ENCODE measurements at places on chromosomes 2 and 18.
A peak's percentile ranks its signal among the peaks of the same experiment; 100 is the strongest.

DNA sequence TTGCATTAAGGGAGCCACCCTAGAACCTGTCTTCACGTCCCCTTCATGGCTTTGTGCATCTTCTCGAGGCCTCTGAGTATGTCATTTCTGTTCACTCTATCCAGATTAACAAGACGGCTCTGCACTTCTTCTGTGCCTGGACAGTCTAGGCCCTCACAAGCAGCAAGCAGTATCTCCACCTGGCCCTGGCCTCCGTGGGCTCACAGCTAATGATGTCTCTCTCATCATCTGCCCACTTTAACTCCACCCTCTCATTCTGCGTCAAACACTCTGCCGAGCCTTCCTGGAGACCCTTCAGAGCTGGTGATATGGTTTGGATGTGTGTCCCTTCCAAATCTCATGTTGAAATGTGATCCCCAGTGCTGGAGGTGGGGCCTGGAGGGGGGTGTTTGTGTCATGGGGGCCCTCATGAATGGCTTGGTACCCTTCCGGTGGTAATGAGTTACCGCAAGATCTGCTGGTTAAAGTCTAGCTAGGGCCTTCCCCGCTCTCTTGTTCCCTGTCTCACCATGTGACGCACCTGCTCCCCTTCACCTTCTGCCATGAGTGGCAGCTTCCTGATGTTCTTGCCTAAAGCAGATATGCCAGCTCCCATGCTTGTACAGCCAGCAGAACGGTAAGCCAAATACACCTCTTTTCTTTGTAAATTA, 132.5 kb upstream of the ID2 start:
- no peak for DNase-seq

DNA sequence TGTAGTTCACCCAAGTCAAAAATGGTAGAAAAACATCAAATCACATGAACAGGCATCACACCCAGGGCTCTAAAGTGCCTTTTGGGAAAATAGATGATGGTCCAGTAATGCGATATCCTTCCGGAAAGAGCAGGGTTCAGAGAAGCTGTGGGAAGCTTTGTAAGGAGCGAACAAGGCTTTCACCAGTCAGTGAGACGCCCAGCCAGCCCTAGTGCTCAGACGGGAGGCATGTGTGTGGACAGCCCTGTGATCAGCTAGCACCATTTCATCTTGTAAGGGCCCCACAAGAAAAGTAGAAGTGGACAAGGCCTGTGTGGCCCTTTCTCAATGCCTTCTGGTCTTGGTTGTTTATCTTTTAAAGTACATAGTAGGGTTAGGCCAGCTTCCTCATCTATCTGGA, 76.1 kb downstream of the SMIM21 start:
- no peak for DNase-seq

DNA sequence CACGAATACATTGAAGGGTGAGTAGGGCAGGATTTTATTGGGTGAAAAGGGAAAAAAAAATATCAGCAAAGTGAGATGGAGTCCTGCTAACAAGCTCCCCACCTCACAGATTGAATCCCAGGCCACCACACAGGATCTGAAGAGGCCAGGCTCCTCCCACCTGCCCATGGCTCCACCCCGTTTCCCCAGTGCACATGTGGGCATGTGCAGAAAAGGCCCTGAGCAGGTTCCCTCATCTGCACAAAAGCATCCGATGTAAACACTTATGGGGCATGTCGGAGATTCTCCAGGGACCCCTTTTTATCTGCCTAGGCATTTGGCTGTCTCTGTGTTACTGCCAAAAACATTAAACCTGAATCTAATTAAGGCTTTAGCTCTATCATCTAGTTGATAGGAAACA, 35.2 kb downstream of the SKA1 start:
- no peak for DNase-seq

- peak; percentile 24 for DNase-seq
Observed at GRCh38 chr18:58567453-58568196, 61.3 kb downstream of the ALPK2 start.

- DNase-seq, result peak; percentile 78
Observed at GRCh38 chr2:58228299-58228698, 12.8 kb downstream of the FANCL start.

DNA sequence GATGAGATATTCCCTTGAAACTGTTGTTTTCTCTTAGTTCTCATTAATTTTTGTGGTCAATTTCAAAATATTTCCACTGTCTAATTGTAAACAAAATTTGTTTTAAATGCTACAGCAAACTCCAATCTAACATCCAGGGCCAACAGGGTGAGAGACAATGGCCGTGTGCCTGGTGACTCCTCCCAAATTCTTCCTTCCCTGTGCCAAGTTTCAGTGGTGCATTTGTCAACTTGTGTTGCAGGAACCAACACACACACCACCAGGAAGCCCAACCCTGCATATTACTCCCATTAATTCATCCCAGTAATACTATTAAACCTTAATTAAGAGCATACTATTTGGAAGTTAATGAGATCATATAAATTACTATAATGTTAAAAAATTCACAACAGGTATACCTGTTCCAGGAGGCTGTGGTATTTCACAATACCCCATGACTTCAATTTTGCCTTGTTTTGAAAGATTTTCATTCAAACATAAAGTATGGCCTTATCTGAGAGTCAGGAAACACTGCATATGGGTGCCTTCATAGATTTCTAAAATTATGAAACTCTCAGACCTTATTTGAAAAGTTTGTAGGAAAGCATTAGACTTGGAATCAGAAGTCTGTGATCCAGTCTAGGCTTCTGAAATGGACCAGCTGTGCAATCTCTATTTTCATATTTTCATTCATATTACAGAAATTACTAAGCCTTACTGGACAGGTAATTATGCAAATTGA, 1.1 kb downstream of the SERPINB2 start:
- no peak for DNase-seq

- no peak for DNase-seq
Observed at GRCh38 chr18:28767201-28767600, 590.3 kb upstream of the CDH2 start.

DNA sequence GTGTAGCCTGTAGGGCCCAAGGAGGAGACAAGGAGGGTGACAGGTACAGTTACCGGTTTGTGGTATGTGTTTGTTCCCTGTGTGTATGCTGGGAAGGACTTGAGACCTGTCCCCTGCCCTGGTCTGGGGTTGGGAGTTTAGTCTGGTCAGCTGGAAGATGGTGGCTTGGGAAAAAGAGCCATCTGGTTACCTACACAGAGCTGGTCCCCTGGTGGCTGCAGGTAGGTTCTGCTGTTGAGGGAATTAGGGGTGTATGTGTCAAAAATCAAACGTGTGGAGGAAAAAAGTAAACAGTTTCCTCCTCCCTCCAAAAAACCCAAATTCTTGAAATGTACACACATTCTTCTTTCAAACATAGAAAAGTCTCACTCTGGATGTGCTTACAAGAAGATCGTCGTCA, 24.3 kb downstream of the PTMA start:
- DNase-seq, result no peak

DNA sequence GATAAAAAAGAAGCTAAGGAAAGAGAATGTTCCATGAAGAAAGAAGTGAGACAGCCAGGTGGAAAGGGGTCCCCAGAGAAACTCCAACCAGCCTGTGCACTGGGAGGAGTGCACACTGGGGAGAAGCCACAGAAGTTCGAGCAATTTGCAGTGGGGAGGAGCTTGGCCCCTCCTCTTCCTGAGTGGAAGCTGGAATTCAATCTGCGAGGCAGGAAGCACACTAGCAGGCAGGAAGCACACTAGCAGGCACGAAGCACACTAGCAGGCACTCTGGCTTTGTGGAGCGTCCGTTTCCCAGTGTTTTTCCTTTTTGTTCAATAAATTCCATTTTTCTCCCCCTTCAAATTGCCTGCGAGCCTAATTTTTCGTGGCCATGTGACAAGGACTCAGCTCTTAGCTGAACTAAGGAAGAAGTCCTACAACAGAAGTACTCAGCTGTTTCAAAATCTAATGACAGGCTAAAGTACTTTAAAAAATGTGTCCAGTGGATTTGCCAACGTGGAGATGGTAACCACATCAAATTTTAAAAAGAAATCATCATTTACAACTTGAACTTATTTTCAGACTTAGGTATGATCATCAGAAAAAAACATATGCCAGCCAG, 21.4 kb upstream of the SPIRE1 start:
- peak; percentile 61 for DNase-seq

All from lung (tissue), 17 donors.